T47D (cell line): ENCODE measurements at places on chromosomes 5 and 9.

- no peak for DNase-seq
These were observed 31.4 kb upstream of the PSD2 start for GRCh38 chr5:139763930-139764791.

GRCh38 chr9:16314476-16314875, 556.0 kb downstream of the BNC2 start:
- no peak for DNase-seq

- DNase-seq, result no peak
These were observed 651.3 kb downstream of the PTPRD start for GRCh38 chr9:9961487-9961886.

DNA sequence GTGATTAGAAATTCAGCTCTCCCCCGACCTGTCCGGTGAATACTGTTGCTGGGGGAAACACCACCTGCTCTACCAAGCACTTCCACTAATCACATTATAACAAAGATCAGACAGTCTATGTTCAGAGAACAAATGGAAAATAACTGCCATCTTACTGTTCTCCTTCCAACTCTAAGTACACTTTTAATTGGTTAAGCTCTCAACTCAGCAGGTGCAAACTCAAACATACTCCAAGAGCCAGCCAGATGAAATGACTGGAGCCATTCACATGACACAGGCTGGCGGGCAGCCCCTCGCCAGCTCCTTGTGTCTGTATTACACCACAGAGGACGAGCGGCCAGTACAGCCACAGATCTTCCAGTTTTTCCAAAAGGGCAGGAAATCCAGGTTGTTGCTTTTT, 16.1 kb downstream of the LIFR start:
- DNase-seq, result no peak

DNA sequence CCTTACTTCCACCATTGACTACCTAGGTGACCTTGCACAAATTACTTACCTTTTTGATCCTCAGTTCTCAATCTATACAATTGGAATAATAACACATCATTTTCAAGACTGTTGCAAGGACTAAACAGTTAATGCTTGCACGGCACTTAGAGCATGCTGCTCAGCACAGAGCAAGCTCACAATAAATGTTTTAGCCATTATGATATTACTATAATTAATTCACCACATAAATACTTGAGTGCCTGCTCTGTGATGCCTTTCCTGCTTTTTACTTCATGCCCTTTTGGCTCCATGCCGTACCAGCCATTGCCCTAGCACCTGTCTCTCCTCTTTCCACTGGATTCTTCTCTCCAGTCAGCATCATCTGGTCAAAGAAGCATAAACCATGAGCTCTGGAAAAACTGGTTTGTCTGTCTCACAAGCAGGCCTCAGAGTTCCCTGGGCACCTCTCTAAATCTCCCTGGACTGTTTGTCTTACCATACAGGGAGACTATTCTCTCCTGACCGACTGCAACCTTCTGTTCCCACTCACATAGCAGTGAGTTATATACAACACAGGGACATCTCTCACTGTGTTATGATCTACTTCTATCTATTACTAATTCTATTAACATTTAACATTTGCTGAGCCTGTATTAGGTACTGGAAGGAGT, 260.4 kb upstream of the ADRA1B start:
- peak; percentile 82 for DNase-seq

DNA sequence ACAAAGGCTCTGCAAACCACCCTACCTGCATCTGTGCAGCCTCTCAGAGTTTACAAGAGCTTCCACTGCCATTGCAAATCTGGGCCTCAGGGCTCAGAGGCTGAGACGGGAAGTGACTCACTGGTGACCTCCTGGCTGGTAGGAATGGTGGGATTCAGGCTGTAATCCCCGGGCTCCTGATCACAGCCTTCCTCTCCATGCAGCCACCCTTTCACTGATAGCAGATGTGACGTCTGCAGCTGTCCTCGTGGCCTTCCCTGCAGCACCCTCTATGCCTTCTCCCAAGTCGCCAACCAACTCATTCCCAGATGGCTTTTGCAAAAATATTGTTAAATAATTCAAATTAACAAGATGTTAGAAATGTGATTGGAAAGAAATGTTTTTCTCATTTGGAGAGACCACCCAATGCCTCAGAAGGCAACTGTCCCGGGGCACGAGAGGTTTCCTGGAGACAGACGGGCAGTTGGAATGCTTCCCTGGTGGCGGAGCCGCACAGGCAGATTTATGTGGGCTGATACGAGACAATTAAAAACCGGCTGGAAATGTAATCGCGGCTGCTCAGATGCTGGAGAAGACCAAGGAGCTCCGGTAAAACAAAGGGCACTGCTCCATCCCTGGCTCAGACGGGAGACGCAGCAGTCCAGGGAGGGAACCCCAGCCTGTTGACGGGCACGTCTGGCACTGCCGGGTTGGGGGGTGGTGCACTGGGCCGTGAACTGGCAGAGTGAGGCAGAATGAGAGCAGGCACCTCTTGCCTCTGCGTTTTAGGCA, 34.4 kb upstream of the SLC25A51 start:
- no peak for DNase-seq

DNA sequence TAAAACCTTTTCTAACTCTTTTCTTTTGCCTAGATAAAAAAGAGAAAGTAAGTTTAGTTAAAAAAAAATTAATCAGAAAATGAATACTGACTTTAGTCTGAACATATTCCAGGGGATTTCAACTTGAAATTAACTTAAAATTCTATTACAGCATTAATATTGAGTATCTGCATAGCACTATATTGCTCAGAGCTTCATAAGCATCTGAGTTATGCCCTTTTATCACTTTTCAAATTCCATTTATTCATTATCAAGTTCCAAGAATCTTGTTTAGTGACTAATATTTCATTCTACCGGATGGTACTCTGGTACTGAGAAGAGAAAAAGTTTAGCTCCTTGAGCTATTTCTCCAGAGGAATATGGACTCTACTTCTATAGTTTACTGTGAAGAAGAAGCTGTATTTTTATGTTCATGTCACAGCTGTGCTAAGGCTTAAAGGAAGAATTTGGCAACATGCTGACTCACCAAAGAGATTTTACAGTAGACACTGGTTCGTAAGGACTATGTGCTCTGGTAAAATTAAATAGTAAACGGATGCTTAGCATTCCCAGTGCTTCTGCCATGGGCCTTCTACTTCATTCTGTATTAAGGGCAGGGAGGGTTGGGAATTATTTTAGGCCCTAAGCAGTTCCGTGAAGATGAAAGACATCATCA, 285.2 kb upstream of the SEMA6A start:
- DNase-seq, result no peak

GRCh38 chr5:78979909-78980308, 5.2 kb downstream of the ARSB start:
- DNase-seq, result no peak

- DNase-seq, result no peak
These were observed 601 bp downstream of the ERGIC1 start for GRCh38 chr5:172834415-172835289.

DNA sequence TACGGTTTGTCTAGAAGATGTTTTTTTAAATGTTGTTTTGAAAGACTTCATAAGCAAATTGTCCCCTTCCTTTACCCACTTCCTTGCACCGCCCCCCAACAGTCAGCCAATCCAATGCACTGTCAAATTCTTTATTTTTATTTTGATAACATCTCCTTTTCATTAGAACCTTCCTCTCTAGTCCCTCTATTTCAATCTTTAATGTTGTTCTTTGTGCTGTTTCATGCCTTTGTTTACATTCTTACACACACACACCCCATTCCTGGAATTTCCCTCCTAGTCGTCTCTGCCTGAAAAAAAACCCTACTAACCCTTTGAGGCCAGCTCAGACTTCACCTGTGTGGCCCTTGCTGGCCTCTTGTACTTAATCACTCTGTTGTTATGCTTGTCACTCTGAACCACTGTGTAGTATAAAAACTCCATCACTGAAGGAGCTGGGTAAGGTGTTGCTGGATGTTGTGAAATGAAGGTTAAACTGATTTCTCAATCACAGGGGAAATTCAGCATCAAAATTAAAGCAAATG, 133.4 kb downstream of the UGCG start:
- DNase-seq, result no peak

DNA sequence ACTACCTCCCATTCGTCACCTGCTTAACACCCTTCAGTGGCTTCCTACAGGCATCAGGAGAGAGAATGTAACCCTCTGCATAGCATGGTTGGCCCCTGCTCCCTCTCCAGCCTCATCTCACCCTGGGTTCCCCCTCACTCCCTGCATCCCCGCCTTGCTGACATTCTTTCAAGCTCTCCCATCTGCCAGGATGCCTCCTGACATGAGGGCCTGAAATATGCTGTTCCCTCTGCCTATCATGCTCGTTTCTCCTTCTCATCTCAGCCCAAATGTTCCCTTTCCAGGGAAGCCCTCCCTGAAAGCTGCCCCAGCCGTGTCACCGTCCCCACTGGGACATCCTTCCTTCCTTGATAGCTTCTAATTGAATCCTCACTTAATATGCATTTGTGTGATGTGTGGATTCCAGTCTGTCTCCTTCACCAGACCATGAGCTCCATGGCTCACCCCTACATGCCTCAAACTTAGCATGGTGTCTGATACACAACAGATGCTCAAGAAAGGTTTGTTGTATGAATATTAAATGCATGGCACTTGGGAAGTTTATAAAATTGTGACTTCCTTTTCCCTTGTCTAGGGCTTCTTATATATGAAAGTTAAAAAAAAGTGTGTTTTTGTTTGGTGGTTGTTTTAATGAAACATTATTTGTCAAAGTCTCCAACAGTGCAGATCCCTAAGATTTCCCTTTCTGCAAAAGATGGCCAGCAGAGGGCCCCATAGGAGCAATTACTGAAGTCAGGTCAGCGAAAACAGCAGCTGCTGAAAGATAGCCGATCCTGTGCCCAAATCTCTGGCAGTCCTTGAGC, 7.3 kb upstream of the C5orf58 start:
- DNase-seq, result peak; percentile 76

DNA sequence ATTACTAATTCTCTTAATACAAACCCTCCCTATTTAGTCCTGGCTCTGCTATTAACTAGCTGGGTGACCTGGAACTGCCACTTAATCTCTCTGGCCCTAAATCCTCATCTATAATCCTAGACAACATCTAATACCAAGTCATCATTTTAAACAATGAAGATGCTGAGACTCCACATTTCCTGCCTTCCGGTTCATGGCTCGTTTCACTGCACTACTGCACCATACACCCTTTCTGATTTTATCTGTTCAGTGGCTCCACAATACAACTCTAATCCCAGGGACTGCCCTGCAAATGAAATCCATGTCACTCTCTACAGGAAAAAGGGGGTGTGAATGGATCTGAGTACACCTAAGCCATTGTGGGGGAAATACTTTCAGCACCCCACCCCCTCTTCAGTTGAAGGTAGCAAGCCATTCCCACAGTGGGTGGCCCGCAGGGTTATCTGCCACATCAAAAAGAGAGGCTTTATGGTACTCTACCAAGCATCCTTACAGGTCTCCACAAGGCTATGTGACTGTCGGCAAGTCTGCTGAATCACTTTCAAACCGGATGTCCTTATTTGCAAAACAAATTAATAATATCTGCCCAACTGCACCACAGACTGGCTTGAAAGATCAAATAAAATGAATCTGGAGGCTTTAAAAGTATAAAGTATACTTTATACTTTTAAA, 89.5 kb downstream of the EPB41L4A start:
- DNase-seq, result no peak

GRCh38 chr5:142862594-142862993, 92.4 kb downstream of the ARHGAP26 start:
- no peak for DNase-seq

DNA sequence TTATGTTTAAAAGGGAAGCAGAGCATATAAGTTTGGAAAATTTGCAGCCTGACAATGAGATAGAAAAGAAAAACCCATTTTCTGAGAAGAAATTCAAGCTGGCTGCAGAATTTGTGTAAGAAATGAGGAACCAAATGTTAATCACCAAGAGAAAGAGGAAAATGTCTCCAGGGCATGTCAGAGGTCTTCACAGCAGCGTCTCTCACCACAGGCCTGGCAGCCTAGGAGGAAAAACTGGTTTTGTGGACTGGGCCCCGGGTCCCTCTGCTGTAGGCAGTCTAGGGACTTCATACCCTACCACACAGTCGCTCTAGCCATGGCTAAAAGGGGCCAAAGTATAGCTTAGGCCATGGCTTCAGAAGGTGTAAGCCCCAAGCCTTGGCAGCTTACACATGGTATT, 32.1 kb upstream of the HSD17B4 start:
- no peak for DNase-seq

DNA sequence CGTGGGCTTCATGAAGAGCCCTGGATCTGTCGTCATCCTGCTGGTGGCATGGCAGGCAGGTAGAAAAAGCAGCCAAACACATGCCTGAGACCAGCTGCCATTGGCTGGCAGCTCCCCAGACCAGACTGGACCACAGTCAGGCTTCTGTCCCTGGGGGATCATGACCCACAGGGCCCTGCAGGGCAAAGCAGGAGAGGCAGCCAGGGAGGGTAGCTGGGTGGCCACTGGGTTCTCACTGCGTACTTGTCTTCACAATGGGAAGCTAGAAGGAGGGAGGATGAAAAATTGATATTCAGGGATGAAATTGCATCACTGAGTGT, 67.8 kb upstream of the GARNL3 start:
- DNase-seq, result no peak

DNA sequence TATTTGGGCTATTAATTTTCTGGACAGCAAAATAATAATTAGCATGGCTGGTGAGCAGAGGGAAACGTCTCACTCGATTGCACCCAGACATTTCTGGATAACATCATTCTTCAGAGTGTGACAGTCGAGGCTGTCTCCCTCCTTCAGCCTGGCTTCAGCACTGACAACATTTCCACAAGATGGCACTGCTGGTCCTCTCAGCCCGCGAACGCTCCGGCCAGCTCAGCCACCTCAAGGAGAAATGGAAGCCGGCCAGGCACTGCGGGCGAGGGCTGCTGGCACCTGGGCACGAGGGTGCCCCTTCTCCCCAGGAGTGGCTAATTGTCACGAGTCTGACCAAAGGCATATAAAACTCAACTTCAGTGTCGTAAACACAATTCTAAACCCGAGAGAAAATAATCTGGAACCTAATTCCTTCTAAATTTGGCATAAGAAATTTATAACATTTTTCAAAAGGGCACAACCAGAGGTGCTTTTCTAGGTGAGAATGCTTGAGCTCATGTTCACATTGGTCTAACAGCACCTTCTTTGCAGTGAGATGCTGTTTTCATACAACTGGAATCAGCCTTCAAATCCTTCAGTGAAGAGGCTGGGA, 65.9 kb downstream of the DAP start:
- peak; percentile 53 for DNase-seq

DNA sequence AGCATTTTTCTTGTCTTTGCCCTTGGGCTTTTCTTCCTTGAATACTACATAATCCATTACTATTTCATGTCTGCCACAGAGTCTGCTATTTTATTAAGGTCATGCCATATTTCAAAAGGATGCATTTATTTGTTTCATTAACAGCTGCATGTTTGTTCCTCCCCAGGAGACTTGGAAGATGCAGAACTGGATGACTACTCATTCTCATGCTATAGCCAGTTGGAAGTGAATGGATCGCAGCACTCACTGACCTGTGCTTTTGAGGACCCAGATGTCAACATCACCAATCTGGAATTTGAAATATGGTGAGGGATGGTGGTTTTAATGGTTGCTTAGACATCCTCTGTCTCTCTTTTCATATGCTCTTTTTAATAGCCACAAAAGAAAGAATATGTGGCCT, 4.0 kb downstream of the IL7R start:
- DNase-seq, result no peak

GRCh38 chr5:150112201-150113046, 26.1 kb upstream of the CSF1R start:
- peak; percentile 50 for DNase-seq

GRCh38 chr5:77131361-77131760, 44.3 kb upstream of the ZBED3 start:
- no peak for DNase-seq
